ENCODE measurements at places on chromosomes 5 and 9.

DNA sequence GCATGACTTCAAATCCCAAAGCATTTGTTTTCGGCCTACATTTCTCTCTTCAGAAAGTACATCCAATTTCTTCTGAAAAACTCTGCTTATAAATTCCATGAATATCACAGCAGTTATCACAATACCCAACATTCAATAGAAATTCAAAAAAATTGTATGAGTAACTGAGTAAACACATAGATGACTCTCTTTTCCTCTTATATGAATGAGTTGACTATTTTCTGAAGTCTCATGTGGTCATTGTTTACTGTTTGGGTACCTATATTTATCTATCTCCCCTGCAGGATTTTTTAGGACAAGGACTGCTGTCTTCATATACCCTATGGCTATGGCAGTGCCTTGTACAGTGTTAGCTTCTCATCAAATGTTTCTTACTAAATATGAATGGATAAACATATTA lies 157.1 kb downstream of the HTR1A start:
- DNase-seq = no peak

GRCh38 chr9:13529321-13530104 lies 250.0 kb upstream of the MPDZ start:
- DNase-seq = no peak

DNA sequence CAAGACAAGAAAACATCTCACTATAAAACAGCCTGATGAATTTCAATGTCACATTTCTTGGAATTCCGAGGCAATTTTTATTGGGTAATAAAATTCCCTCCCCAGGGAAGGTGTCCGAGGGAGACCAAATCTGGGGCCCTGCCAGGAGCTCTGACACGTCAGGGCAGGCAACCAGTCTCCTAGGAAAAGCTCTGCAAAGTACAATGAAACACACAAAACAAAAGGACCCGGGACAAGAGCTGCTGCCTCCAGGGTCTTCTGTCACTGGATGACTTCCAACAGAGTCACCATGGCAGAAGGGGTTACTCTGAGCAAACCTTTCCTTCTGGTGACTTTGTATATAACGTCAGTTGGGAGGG lies 50.8 kb downstream of the SAXO1 start:
- DNase-seq = no peak

DNA sequence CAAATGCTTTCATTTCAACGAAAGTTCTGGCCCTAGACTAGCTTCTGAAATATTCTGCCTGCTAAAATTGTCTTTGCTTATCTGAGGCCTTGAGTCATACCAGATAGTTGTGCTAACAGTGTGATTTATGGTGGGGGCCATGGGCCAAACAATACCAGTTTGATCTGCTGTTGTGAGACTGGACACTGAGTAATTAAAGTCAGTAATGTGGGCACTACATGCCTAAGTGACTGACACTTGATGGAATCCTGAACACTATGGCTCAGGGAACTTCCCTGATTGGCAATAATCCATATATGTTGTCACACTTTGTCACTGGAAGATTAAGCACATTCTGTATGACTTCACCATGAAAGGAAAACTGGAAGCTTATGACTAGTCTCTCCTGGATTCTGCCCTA lies 127.6 kb upstream of the CYLC2 start:
- no peak for DNase-seq

DNA sequence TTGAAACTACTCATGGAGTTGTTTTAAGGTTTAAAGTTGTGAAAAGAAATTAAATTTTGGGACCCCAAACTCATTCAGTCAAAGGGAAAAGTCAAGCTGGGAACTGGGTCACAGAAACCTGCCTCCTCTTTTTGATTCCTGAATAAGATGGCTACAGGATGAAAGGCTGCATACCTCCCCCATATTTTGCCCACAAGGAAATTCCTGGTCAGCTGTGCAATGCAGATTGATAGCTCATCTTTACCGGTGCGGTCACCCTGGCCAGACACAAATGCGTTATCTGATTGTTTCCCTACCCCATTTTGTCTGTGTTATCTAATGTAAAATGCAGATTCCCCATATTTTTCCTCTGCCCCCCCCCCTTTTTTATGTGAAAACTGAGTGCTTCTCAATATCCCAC lies 1.3 kb downstream of the HAVCR2 start:
- DNase-seq = no peak

GRCh38 chr5:10479154-10479721 lies 37.6 kb downstream of the ROPN1L start:
- DNase-seq = no peak

DNA sequence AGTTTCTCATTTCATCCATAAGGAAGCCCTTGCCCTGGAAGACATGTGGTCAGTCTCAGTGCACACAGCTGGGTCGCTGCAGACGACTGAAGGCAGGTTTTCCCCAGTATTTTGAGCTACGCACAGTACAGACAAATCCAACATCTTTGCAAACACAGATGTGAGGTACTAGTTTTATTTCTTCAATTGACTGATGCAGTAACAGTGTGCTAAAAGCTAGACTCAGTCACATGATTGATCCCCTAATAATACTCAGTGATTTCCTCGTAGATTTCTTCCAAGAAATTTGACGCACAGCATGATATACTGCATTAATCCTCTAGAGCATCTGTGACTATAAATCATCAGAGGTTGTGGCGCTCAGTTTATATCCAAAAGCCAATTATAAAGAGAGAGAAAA lies 346.1 kb downstream of the DIRAS2 start:
- no peak for DNase-seq

- DNase-seq = no peak
Observed at GRCh38 chr9:4875559-4875958, 82.8 kb downstream of the RCL1 start.

GRCh38 chr9:86413971-86414880 lies 60.0 kb upstream of the TUT7 start:
- DNase-seq = no peak

DNA sequence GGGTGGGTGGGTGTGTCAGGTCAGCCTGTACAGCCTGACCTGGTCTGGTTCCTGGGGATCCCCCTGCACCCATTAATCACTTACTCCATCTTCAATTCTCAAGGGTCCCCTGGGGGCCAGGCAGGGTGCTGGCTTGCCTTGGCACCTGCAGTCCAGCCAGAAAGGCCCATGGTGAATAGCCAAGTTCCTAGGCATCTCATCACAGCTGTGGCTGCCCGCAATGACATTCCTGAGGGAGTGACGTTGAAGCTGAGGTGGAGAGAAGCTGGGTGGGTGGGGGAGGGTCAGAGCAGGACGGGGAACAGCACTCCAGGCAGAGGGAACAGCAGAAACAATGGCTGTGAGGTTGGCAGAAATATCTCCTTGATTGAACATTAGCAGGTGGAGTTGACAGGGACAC lies 10.6 kb downstream of the HMCN2 start:
- DNase-seq = no peak

DNA sequence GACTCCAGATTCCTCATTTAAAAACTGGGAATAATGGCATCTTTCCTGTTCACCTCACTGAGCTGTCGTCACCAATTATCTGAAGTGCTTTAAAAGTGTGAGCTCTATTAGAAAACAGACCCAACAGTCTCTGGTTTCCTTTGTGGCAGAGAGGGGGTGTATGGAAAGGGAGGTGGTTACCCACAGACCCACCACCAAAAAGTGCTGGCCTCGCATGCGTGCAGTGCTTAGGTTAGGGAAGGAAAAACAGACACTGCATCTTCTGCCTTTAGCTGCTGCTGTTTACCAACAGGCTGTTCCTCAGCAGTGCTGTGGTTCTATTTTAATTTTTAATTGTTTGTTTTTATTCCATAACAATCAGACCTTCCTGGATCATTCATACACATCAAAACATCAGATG lies 249.6 kb downstream of the PIK3R1 start:
- DNase-seq = no peak
